ENCODE measurements at places on chromosomes 7 and 10.

GRCh38 chr10:9219860-9220259 lies 1165.4 kb downstream of the GATA3 start:
- no peak for DNase-seq

DNA sequence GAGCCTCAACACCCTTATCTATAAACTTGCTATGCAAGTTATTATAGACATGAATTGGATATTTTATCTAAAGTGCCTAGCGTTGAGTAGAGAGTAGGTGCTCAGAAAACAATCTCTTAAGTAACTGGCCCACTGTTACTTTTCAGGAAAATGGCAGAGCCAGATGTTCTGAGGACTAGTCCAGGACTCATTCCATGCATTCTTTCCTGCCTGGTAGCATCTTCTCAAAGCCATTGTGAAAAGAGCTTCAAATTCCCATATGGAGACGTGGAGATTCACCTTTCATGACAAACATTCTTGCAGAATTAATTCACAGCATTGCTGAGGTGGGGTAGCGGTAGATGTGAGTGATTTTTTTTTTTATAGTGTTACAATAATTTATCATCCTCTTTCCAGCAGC lies 35.9 kb upstream of the ITPRID1 start:
- DNase-seq, result no peak

DNA sequence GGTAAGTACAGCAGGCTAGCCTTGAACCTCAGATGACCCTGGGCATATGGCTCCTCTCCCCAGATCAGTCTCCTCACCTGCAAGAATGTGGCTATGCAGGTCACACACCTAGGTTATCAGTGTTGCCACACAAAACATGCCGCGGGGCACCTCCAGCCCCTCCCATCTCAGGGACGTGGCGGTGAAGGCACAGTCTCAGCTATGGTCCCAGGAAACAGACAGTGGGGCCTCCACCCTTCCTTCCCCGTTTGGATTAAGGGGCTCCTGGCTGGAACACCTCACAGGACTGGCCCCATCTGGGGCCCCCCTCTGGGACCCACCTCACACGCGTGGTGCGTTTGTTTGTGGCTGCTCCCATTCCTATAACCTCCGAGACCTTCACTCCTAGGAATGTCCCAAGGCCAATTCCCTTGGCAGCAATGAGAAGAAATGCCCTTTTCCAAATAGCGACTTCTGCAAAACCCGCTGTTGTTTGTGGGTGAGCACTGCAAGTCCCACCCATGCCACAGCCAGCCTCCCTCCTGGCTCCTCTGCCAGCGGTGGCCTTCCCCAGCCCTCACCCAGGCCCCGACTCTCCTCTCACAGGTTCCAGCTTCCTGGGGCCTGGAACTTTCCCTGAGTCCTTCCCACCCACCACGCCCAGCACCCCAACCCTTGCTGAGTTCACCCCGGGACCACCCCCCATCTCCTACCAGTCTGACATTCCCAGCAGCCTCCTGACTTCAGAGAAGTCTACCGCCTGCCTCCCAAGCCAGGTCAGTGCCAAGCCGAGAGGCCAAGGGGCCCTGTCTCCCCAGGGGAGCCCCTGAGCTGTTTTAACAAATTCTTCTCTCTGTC lies 17.1 kb downstream of the ZMIZ2 start:
- no peak for DNase-seq

GRCh38 chr10:101840102-101840684 lies 3.4 kb downstream of the KCNIP2 start:
- DNase-seq, result no peak

DNA sequence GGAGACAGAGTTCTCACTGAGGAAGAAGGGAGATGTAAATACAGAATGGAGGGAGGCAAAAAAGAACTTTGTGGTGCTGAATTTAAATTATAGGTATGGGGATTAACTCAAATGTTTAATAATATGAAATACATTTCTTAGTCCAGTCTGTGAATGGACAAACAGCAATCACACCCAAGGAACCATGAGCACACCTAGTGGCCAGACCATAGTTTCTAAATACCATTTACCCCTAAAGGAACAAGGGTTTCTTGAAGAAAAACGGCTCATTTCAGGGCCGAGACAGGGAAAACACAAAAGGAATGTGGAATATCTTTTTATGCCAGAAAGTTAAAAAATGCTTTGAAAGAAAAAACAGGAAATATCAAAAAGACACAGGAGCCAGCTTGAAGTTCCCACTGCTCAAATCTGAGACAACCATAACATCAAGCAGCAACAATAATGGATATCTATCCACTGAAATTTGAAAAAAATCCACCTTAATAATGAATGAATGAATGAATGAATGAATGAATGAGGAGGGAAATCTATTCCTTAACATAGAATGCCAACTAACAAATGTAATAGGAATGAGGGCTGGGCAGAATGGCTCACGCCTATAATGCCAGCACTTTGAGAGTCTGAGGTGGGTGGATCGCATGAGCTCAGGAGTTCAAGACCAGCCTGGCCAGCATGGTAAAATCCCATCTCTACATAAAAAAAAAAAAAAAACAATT lies 8.6 kb downstream of the IPMK start:
- no peak for DNase-seq

- no peak for DNase-seq
These were observed 20.3 kb downstream of the KLF6 start for GRCh38 chr10:3764626-3765112.

GRCh38 chr7:104793066-104793465 lies 220.9 kb upstream of the KMT2E start:
- DNase-seq, result no peak

DNA sequence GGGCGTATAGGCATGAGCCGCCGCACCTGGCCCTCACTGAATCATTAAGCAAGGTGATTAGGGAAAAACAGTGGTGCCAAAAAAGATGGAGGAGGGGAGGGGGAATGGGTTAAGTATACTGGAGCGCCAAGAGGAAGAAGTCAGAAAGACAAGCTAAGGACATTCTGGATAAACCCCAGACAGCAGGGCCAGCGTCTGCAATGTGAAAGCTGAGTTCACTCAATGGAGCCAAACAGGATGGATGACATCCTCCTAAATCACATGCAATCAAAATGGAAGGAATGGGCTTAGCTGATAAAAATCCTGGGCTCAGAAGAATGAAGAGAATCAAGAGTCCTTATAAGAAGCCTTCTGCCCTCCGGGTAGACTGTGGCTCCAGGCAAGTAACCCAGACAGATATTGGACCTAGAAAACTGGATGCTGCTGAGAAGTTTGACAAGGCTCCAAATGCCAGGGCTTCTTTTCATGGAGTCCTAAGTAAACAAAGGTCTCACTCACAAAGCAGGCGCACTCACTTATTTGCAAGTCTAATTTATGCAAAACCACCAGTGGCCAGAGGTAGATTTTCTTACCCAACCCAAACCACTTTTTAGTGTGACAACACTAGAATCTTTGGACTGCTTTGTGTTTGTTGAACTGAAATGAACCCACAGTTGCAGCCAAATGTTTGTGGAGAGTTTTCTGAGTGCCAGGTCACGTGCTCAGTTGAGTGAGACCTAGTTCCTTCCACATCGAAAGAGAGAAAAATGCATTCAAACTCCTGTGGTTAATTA lies 519.1 kb upstream of the AUTS2 start:
- no peak for DNase-seq

- no peak for DNase-seq
These were observed 11.0 kb downstream of the FLNC start for GRCh38 chr7:128841171-128841690.

DNA sequence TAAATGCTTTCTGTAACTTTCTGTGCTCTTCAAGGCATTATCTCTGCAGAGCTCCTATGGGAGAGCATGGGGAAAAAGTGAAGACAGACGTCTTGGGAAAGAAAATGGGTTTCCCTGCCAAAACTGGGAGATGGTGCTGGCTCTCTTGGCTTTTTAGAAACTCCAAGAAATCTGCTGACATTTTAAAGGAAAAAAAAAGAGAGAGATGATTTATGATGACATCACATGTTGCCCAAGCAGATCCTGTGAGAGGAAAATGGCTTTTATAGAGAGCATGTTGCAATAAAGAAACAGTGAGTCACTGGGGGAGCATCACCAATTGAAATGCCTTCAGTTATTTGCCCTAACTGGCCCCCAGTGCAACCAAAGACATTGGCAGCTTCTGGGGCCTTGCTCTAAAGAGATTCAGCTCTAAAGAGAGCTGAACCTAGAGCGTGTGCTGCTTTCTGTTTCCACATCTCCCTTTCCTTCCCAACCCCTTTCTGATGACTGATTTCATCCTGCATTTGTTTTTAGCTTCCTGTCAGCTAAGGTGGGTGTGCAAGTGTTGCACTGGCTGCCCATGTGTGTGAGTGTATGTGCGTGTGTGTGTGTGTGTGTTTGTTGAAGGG lies 37.7 kb downstream of the LRMDA start:
- DNase-seq, result no peak

DNA sequence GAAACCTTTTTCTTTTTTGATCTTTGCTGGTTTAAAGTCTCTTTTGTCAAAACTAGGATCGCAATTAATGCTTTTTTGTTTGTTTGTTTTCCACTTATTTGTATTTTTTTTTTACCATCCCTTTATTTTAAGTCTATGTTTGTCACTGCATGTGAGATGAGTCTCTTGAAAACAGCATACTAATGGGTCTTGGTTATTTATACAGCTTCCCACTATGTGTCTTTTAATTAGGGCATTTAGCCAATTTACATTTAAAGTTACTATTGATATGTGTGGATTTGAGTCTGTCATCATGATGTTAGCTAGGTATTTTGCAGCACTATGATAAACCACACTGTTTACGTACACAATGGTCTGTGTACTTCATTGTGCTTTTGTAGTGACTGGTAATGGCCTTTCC lies 34.7 kb upstream of the PPP1R3A start:
- DNase-seq, result no peak

DNA sequence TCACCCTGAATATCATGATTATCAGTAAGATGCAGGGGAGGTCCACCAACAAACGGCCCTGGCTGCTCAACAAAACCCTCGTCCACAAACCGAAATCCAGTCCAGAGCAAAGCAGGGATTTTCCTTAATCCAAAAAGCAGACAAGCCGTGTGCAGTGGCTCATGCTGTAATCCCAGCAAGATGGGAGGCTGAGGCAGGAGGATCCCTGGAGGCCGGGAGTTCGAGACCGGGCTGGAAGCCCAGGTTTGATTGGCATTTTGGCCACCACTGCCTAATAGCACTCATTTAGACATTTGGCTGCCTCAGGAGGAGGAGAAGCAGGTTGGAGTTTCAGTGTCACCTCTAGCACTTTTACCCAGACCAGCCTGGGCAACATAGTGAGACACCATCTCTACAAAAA lies 562.0 kb upstream of the AUTS2 start:
- DNase-seq, result no peak
